CD8-positive, alpha-beta memory T cell (primary cell): ENCODE measurements at places on chromosomes 2 and 18.

DNA sequence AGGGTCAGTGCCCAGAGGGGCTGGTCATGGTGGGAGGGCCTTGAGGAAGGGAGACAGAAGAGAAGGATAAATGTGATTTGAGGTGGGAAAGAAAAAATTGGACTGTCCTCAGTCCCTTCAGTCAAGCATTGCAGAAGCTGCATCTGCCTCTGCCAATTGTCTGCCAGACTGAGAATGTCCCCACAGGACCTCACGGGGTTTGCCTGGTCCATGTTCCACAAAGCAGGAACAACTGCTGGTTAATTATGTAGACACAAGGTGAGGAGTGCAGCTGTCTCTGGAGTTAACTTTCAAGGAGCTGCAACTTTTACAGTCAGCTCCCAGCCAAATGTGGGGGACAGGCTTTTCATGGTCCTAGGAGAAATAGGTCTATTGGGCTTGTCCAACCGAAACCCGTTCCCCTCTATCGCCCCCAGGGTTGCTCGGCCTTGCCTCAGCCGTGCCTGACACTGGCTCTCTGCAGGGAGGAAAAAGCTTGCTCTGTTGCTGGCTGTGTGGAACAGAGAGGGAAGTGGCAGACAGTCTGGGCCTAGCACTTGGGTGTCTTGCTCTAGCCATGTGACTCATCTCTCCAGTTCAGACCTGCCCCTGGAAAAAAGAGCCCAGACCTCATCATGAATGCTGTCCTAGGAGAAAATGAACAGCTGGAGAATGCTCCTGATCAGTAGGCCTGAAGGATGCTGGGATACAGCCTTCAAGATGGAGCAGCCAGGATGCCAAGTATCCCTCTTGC is 31.1 kb upstream of the PAX8 start:
- DNase-seq = no peak
- H3K4me3 ChIP-seq = no peak overlapping the region
- H3K36me3 ChIP-seq = no peaks in the 10 kb centered on the region
- no peaks in the 10 kb centered on the region for H3K27me3 ChIP-seq
- H3K4me1 ChIP-seq = no peaks in the 10 kb centered on the region
- H3K27ac ChIP-seq = no peak overlapping the region

GRCh38 chr2:39805936-39806608 is 27.0 kb upstream of the THUMPD2 start:
- no peak overlapping the region for H3K4me3 ChIP-seq
- no peaks in the 10 kb centered on the region for H3K27me3 ChIP-seq

GRCh38 chr18:27713738-27714095 is 463.2 kb downstream of the CDH2 start:
- no peaks in the 10 kb centered on the region for H3K4me1 ChIP-seq
- H3K36me3 ChIP-seq = no peaks in the 10 kb centered on the region
- no peaks in the 10 kb centered on the region for H3K27me3 ChIP-seq
- no peak for DNase-seq
- no peak overlapping the region for H3K4me3 ChIP-seq

GRCh38 chr2:34991508-34992274 is 1363.9 kb upstream of the CRIM1 start:
- H3K4me1 ChIP-seq = no peaks in the 10 kb centered on the region
- H3K4me3 ChIP-seq = no peak overlapping the region
- no peak overlapping the region for H3K27ac ChIP-seq

DNA sequence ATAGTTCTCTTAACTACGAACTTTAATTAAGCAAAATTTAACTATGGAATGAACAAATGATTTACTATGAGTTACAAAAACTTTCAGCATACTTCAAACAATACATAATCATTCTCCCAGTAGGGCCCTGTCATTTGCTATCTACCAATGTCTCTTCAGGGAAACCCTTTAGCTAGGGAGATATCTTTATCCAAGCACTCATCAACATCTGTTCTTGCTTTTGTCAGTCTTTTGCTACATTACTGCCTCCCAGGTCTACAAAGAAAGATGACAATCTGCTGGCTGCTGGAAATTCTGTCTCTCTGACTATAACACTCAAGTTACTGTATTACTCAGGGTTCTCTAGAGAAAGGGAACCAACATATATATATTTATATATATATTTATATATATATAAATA is 1626.3 kb upstream of the CELF4 start:
- no peaks in the 10 kb centered on the region for H3K27me3 ChIP-seq
- H3K4me1 ChIP-seq = no peaks in the 10 kb centered on the region
- H3K4me3 ChIP-seq = no peak overlapping the region
- H3K27ac ChIP-seq = no peak overlapping the region

DNA sequence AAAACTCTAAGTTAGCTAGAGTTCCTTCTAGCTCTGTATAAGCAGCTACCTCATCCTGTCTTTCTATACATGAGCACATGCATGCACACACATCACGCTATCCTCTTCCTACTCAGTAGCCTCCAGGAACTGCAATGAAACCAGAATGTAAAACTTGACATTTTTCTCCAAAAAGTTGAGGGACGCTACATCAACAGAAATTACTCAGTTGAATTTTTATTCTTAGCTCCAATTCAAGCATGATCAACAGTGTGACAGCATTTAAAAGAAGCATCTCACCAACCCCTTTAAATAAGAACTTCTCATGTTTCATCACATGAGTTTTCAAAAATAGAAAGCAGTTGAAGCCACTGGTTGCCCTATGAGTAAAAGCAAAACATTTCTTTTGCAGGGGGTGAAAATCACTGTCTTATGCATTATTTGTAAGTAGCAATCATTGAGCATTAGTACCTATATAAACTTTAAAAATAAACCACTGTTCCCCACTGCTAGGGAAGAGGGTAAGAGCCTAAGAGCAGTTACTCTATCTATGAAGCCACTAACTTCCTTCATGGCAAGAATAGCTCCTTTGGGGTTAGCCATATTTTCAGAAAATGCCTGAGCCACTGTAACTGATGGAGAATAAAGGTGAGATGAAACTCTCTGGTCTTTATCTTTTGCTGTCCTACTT is 77.9 kb upstream of the ARL5A start:
- H3K36me3 ChIP-seq = no peaks in the 10 kb centered on the region
- no peaks in the 10 kb centered on the region for H3K27me3 ChIP-seq
- no peaks in the 10 kb centered on the region for H3K4me1 ChIP-seq

- no peak for DNase-seq
- H3K27me3 ChIP-seq = peaks cover 3% of the 10 kb centered on the region
- no peak overlapping the region for H3K4me3 ChIP-seq
- H3K36me3 ChIP-seq = no peaks in the 10 kb centered on the region
- H3K4me1 ChIP-seq = no peaks in the 10 kb centered on the region
- no peak overlapping the region for H3K27ac ChIP-seq
Measured at GRCh38 chr2:120436460-120436739, 90.5 kb downstream of the INHBB start.

- H3K4me1 ChIP-seq = no peaks in the 10 kb centered on the region
- no peak for DNase-seq
- H3K27me3 ChIP-seq = no peaks in the 10 kb centered on the region
- H3K27ac ChIP-seq = no peak overlapping the region
- no peak overlapping the region for H3K4me3 ChIP-seq
Measured at GRCh38 chr2:166067229-166067628, 60.6 kb downstream of the SCN1A start.

DNA sequence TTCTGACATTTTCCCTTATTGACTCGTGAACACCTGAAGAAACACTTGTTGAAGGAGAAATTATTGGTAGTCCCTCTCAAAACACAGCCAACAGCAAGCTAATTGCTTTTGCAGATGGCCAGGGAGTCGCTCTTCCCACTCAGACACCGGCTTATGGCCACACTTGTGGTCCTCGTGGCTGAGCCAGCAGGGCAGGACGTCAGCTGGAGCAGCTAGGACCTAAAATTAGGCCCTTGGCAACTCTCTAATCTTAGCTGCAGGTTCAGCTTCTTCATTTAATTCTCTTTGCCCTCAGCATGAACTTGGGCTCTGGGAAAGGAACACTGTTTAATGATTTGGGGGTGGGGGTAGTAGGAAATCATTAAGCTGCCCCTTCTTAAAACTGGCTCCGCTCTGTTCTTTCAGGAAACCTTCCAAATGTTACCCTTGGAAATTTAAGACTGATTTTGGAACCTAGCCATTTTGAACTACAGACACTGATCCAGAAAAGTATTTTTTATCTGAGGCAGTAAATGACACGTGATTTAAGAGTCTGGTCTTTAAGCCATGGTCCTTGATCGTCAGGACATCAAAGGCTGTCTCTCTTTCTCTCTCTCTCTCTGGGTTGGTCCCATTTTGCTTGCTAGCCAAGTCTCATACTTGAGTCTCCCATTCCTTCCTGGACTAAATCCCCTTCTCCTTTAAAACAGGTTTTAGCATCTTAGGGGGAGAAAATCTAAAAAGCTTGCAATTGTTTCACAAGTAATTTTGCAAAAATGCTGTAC is 77.5 kb downstream of the CDK15 start:
- no peaks in the 10 kb centered on the region for H3K36me3 ChIP-seq
- H3K27ac ChIP-seq = no peak overlapping the region
- H3K4me3 ChIP-seq = no peak overlapping the region
- no peak for DNase-seq
- H3K27me3 ChIP-seq = peaks cover 13% of the 10 kb centered on the region
- peaks cover 14% of the 10 kb centered on the region for H3K4me1 ChIP-seq

DNA sequence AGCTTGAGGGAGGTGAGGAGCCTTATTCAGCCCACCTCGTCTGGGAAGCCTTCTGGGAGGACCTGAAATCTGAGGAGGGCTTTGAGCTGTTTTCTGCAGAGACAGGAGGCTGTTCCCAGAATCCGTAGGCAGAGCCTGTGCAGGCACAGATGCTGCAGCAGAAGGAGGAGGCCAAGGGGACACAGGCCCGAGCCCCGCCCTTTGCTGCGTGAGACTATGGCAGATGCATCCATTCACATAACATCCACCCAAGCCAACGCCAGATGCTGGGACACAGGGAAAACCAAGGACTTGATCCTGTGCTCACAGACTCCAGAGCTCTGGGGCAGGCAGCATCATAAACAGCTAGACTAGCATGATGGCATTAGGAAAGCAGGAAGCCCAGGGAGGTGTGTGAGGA is 98.2 kb downstream of the KCNF1 start:
- H3K36me3 ChIP-seq = no peaks in the 10 kb centered on the region
- no peaks in the 10 kb centered on the region for H3K27me3 ChIP-seq
- no peak overlapping the region for H3K27ac ChIP-seq
- no peak for DNase-seq
- H3K4me3 ChIP-seq = no peak overlapping the region
- no peaks in the 10 kb centered on the region for H3K4me1 ChIP-seq

- no peak overlapping the region for H3K27ac ChIP-seq
- no peaks in the 10 kb centered on the region for H3K27me3 ChIP-seq
- no peak overlapping the region for H3K4me3 ChIP-seq
- no peaks in the 10 kb centered on the region for H3K4me1 ChIP-seq
- H3K36me3 ChIP-seq = no peaks in the 10 kb centered on the region
Measured at GRCh38 chr18:71844814-71845213, 699.3 kb downstream of the CBLN2 start.

DNA sequence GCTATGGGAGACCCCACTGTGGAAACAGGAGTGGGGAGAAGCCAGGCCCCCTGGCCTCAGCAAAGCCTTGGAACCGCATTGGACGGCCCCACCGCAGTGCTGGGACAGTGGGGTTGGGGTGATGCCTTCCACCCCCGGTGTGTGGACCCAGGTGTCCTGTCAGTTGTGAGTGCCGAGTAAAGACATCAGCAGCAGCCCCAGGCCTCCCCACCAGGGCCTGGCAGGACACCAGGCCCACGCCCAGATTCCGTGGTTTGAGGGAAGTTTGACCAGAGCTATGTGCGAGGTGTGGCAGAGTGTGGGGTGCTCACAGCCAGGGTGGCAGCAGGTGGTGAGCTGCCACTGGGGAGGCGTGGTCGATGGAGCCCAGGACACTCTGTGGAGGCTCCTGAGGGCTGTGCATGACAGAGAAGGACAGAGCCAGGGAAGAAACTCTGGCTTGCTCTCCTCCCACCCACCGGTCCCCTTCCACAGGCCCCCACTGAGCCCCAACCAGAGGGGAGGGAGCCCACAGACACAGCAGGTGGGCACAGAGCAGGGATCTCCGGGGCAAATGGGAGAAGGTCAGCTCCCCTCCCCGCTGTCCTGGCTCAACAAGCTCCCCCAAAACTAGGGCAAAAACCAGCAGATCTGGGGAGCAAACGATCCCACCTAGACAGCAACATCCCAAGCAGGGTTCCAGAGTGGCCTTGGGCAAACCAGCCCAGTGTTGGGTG is 69.1 kb downstream of the TWIST2 start:
- no peaks in the 10 kb centered on the region for H3K4me1 ChIP-seq
- no peak for DNase-seq
- H3K4me3 ChIP-seq = no peak overlapping the region
- H3K36me3 ChIP-seq = no peaks in the 10 kb centered on the region
- H3K27ac ChIP-seq = no peak overlapping the region
- no peaks in the 10 kb centered on the region for H3K27me3 ChIP-seq

DNA sequence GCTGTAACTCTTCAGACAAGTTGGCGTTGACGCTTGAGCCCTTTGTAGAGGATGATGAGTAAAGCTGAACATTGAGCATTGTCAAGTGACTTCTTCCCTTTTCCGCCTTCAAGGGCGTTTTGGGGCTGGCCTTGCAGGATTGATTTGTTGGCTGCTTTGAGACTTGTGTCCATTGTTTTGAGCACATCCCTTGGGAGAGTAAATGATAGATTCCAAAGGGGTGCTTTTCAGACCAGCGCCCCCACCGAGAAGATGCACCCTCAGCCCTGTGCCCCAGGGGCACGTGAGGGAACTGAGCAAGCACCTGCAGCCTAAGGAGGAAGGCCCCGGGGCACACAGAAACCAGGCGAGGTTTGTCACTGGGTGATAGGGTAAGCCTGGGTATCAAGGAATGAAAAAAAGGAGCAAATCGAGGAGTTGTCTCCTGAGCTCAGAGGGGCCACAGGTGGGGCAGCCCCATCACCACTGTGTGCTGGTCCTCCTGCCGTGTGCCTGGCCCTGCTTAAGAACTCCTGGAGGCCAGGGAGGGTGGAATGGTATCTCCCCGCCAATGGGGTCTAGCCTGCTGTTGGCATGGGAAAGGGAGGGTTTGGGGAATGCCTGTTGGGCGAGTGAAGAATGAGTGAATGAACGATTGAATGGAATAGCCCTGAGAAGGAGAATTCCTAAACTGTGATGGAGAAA is 64.0 kb downstream of the RAB31 start:
- no peak overlapping the region for H3K4me3 ChIP-seq
- no peaks in the 10 kb centered on the region for H3K36me3 ChIP-seq
- H3K27ac ChIP-seq = no peak overlapping the region
- DNase-seq = no peak
- H3K27me3 ChIP-seq = no peaks in the 10 kb centered on the region
- no peaks in the 10 kb centered on the region for H3K4me1 ChIP-seq

GRCh38 chr18:51154431-51155063 is 42.9 kb downstream of the MEX3C start:
- peak overlapping the region; percentile 26 for H3K27ac ChIP-seq
- no peak for DNase-seq
- no peaks in the 10 kb centered on the region for H3K36me3 ChIP-seq
- H3K4me1 ChIP-seq = peaks cover 34% of the 10 kb centered on the region
- peak overlapping the region; percentile 71 for H3K4me3 ChIP-seq

DNA sequence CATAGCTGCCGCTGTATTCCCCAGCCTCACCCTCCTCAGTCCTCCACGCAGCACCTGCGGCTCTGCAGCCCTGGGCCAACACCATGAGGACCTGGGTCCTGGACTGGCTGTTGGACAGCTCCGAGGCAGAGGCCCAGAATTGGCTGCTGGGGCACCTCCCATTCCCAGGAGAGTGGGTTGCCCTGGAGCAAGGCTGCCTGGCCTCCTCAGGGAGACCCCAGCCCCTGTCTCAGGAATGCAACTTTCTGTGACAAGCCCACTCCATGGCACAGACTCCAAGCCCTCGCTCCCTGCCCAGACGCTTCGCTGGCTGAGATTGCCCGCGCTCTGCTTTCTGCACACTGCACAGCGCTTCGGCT is 33.0 kb downstream of the CYP26B1 start:
- no peaks in the 10 kb centered on the region for H3K36me3 ChIP-seq
- H3K4me1 ChIP-seq = no peaks in the 10 kb centered on the region
- DNase-seq = no peak
- H3K27me3 ChIP-seq = no peaks in the 10 kb centered on the region
